ENCODE measurements at places on chromosomes 3 and 15.

- no peak for DNase-seq
Observed at GRCh38 chr15:28943146-28943545, 57.4 kb downstream of the APBA2 start.

DNA sequence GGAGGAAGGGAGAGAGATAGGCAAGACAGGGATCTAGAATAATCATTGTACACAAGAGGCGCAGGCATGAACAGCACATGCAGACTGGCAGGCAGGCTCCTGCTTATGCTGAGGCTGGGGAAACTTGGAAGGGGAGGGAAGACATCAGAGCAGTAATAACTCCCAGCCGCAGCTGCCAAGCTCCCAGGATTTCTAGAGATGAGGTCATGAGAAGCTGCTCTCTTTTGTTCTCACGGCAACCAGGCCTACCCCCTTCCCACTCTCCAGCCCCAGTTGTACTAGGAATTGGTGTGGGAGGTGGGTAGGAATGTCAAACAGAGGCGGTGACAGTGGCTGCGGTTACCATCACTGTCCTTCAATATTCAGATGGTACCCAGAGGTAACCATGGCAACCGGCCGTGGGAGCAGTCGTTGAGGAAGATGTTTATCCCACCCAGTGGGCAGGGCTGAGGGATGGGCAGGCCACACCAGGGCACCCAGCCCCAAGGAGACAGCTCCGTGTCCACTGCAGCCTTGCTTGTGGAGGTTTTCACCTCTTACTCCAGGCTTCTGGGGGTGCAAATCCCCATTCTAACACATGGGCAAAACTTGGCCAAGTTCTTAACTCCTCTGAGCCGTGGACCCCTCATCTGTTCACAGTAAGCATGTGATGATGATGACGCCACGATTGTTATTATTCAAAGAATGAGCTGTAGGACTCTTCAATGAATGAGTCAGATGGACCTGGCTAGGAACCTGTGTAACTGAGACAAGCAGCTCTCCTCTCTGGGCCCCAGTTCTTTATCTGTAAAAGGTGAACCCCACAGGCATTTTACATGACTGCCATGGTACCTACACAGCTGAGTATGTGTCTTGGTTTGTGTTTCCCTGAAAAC is 360.8 kb upstream of the PROK2 start:
- no peak for DNase-seq

GRCh38 chr3:171831936-171832335 is 11.2 kb upstream of the TMEM212 start:
- DNase-seq: no peak

GRCh38 chr15:81304226-81304625 is 19.7 kb downstream of the STARD5 start:
- DNase-seq: no peak

DNA sequence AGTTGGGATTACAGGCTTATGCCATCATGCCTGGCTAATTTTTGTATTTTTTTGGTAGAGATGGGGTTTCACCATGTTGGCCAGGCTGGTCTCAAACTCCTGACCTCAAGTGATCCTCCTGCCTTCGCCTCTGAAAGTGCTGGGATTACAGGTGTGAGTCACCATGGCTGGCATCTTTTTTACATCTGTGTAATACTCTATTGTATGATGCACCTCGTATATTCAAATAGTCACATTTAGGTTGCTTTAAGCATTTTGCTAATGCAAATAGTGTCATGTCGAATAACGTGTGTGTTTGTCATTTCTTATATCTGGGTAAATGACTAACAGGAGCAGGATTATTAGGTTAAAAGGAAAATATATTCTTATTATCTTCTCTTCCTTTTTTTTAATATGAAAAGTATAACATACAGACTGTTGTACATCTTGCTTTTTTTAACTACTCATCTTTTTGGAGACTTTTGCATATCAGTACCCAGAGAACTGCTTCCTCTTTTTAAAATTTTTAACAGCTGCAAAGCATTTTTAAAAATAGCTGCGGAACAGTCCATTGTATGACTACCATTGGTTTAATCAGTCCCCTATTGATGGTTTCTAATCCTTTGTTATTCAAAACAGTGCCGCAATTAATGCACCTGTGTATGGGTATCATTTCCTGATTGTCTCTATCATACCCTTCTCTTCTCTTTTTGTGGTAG is 13.4 kb downstream of the SCAMP5 start:
- DNase-seq: no peak

Data from activated T-helper 1 cell treated with Interleukin-2 at 50 U/mL for 16 hours (primary cell).